Stimulated activated CD4-positive, alpha-beta T cell treated with anti-CD3 and anti-CD28 coated beads, TNF-alpha, amount 100 ng/mL, for 48 hours (primary cell): ENCODE measurements at places on chromosomes 16 and 17.

GRCh38 chr16:68297908-68298307, 12.8 kb downstream of the SLC7A6OS start:
- no peak for DNase-seq

GRCh38 chr17:67033613-67034012, 10.7 kb upstream of the CACNG1 start:
- no peak for DNase-seq

DNA sequence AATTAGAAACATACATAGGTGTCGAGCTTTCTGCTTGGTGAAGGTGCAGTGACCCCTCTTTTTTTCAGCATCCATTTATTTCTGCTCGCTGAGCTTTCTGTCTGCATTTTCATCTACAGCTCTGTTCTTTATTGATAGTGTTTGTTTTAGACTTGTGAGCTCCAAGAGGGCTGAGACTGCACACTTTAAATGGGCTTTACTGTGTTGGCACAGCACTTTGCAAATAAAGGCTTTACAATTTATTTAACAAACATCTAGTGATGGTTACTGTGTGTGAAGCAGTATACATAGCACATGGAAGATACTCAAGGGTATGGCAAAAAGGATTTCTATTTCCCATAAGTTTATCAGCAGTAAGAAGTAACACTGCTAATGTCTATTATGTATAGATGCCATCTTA, 563.7 kb upstream of the HSBP1 start:
- no peak for DNase-seq

- no peak for DNase-seq
These were observed 791 bp downstream of the MCRIP2 start for GRCh38 chr16:642189-643049.

- DNase-seq = peak; percentile 44
These were observed 6.8 kb downstream of the ZNF267 start for GRCh38 chr16:31880322-31880979.

DNA sequence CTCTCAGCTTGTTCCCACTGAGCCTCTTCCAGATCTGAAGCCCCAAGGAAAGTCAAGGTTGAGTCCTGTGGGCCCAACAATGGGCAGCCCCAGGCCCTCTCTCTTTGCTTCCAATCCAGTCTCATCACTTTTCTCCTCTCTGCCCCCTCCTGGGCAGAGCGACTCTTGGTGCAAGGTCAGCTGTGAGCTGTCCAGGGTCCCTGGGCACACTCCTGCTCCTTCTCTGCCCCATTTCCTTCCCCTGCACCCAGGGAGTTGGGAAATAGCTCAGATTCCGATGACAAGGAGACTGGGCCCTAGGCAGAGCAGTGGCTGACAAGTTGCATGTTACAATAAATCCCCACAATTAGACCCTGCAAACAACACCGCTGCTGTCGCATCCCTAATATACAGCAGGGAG, 16.1 kb upstream of the CRHR1 start:
- no peak for DNase-seq

- DNase-seq = no peak
These were observed 10.8 kb downstream of the CDK5R1 start for GRCh38 chr17:32497431-32498205.

- peak; percentile 71 for DNase-seq
These were observed 2.7 kb upstream of the MLLT6 start for GRCh38 chr17:38702166-38702915.

DNA sequence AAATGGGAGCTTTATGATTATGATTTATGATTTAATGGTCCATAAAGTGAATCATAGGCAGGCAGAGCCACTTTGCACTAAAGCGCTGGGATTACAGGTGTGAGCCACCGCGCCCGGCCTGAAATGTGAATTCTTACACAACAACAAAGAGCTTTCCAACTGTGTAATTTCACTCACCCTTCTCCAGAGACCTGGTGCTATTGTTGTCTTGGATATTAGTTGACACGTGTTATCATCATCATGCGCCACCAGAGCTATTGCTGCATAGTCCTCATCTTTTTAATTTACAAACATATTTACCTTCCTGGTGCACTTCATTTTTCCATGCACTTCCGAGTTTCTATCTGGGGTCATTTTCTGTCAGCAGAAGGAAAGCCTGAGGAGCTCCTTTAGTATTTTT, 4.8 kb upstream of the UTS2R start:
- DNase-seq = no peak

DNA sequence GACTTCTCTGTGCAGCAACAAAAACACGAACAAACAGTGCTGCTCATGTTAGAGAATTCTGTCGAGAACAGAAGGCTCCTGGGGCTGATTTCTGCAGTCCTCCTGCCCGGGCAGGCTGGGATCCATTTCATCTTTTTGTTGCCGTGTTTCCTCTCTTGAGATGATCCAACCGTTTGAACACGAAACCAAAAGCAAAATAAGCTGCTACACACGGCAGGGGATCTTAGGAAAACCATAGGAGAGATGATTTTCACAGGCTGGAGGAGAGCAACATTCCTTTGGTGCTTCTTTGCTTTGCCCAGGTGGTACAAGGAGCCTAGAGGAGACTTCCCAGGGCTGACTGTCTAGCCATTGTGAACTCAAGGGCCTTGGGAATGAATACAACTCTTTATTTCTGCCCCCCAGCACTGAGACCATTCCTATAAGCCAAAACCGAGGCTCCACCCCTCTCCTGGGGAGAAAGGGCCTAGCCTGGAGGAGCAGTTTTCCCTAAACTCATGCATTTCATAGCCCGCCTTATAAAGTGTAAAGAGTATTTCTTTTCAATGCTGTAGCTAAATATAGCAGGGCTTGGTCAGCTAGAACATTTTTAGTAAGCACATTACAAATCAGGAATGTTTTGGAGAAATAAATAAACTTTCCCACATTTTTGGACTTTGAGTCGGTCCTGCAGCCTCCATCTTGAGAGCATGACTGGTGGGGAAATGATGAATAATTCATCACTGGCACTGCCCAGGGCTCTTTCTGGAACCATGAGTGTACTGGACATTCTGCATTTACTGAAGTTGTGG, 7.7 kb downstream of the FOXL1 start:
- DNase-seq = no peak

DNA sequence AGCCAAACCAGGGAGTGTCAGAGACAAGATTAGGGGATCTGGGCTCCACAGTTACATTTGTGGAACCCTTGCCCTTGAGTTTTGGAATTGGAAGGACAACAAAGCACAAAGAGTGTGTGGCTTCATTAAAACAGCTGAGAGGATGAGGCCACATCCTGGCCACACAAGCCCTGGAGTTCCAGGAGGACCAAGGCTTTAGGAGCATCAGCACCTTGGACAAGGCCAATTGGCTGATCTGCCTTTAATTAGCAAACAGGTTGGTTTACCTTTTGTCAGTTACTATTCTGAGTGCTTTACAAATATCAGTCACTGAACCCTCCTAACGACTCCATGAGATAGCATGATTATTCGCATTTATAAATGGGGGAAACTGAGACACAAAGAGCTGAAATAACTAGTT, 54.7 kb downstream of the SLC6A2 start:
- DNase-seq = no peak

GRCh38 chr17:73013301-73013700, 79.2 kb downstream of the SLC39A11 start:
- no peak for DNase-seq

DNA sequence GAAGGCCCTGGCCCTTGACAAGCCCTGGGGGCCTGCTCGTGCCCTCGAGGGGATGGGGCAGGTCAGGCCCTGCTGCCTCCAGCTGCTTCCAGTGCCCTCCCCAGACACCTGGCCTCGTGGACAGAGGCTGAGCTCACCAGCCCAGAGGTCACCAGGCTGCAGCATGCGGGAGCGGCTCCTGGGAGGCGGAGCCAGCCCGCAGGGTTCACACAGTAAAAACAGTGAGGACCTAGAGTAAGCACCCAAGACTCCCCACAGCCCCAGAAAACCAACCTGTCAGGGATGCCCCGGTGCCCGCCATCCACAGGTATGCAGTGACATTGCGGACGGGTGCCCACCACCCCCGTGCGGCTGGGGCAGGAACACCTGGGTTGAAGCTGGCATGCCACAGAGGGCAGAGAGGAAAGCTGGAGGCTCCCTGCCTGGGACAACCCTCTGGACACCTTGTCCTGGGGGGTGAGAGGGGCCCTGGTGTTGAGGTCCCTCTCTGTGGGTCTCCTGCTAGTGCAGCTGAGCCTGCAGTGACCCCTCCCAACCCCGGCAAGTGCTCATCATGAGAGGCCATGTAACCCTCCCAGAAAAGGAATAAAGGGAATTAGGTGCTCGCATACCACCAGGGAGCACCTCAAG, 62.1 kb downstream of the LMF1 start:
- no peak for DNase-seq

DNA sequence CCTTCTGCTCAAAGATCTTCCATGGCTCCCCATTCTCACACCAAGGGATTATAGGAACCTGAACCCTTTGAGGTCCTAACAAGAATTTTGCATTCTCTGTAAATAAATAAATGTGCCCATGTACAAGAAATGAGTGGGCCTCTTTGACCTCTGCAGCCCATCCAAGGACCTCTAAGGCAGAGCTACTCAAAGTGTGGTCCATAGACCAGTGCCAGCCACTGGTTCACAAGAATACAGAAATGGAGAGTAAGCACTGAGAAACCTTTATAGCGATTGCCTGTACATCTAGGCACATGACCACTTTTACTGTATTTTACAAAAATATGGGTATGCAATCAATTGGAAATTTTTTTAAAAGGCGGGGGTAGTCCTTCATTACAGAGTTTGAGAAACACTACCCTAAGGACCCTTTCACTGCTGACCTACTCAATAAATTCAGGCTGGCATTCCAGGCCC, 7.8 kb upstream of the SRCIN1 start:
- no peak for DNase-seq

GRCh38 chr16:13436641-13437412, 483.1 kb upstream of the ERCC4 start:
- no peak for DNase-seq

DNA sequence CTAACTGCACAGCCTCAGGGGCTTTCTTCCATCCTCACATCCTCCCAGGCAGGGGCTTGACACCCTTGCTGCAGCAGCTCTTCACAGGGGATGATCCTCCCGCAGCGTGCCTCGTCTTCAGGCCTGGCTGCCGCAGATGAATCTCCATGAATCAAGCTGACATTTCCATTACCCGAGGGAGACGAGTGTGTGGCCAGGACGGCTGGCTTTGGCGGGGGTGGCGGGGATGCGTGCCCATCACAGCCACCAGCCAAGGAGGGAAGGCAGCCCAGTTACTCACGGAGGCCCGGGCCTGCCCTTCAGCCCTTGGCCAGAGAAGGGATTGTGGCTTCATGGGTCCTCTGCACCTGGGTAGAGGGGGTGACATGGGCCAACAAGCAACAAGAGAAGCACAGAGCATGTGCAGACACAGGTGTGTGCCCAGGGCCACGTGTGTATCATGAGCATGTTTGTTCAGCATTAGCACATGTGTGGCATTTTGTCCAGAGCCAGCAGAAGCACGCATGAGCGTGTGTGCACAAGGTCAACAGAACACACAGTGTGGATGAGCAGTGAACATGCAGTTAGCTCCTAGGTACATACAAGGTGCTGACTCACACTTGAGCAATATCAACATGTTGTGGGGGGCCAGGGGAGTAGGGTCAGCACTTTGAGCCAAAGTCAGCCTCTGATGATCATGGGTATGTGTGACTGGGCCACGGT, 236.4 kb downstream of the KATNIP start:
- no peak for DNase-seq

GRCh38 chr17:48575673-48576478, 2.3 kb downstream of the HOXB4 start:
- no peak for DNase-seq

DNA sequence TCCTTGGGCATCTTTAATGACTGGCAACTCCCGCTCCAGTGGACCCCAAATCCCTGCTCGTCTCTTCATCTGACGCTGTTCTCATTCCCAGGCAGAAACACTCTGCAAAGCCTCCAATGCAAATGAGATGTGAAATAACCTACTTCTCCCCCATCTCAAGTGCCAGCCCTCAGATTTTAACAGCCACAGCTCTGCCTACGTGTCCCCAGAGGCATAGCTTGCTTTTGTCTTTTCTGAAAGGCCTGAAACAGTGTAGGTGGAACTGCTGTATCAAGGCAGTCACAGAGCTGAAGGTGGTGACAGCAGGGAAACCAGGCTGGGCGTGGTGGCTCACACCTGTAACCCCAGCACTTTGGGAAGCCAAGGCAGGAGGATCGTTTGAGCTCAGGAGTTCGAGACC, 14.7 kb downstream of the RPH3AL start:
- no peak for DNase-seq

DNA sequence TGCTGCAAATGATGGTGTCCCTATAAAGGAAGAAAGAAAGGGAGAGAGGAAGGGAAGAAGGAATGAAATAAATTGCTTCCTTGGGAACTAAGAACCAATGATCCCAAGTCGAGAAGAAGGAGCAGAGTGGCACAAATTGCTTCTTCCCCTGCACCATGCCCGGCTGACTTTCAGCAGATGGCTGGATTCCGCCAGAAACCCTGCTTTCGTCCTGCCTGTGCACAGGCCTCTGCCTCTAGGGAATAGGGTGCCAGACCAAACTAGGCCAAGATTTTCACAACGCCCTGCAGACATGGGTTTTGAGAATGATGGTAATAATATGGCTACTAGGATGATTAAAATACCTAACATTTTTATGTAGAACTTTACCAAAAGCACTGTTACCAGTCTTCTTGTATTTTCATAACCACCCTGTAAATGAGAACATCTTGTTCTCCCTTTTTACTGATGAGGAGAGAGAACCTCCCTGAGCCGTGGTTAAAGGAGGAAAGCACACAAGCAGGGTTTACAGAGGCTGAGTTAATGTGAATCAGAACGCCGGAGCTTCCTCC, 122.1 kb upstream of the HSBP1 start:
- no peak for DNase-seq

DNA sequence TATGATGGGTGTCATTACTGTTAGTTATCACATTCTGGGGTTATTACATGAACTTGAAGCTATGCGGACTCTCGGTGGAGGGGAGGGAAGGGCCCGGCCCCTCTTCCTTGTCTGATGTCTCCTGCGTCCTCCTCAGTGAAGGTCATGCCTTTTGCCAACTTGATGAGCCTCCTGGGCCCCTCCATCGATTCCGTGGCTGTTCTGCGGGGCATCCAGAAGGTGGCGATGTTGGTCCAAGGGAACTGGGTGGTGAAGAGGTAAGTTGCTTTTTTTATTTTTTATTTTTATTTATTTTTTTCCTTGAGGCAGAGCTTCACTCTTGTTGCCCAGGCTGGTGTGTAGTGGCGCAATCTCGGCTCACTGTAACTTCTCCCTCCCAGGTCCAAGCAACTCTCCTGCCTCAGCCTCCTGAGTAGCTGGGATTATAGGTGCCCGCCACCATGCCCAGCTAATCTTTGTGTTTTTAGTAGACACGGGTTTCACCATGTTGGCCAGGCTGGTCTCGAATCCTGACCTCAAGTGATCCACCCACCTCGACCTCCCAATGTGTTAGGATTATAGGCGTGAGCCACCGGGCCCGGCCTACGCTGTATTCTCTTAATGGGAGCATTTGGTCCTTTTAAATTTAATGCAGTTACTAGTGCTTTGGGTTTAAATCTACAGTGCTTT, 21.6 kb downstream of the POLR3E start:
- peak; percentile 58 for DNase-seq

GRCh38 chr17:8158267-8159031, 4.3 kb downstream of the VAMP2 start:
- DNase-seq = peak; percentile 76
